ENCODE measurements at places on chromosomes 3 and 15.

GRCh38 chr3:22901684-22902083 lies 301.4 kb upstream of the UBE2E2 start:
- DNase-seq = no peak

DNA sequence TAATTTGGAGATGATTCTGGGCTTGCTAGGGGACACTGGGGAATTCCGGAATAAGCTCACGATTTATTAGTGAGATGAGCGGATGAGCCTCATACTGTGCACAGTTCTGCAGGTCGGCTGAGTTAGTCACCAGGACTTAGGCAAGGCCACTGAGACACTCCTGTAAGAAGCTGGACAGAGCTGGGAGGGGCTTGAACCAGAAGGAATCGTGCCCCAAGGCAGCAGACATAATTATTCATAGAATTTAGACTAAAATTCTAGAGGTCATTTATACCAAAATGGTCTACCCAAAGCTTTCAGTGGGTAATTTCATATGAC lies 121.4 kb downstream of the VGLL4 start:
- no peak for DNase-seq

DNA sequence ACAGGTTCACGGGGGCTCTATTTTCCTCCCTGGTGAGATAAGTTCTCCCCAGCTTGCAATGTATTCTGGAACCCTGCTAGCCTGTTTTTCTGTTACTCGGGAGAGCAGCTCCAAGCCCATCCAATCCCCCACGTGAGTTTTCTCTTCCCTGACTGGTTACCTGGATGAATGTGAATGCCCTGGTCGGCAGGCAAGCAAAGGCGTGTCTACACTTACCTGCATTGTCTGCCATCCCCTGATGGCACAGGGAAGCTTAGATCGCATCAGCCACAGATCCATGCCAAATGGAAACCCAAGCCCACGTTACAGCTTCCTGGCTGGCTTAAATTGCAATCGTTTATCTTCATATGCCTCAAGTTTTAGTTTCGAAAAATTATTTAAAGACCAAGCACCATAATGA lies 149.9 kb downstream of the FOXP1 start:
- DNase-seq = no peak

DNA sequence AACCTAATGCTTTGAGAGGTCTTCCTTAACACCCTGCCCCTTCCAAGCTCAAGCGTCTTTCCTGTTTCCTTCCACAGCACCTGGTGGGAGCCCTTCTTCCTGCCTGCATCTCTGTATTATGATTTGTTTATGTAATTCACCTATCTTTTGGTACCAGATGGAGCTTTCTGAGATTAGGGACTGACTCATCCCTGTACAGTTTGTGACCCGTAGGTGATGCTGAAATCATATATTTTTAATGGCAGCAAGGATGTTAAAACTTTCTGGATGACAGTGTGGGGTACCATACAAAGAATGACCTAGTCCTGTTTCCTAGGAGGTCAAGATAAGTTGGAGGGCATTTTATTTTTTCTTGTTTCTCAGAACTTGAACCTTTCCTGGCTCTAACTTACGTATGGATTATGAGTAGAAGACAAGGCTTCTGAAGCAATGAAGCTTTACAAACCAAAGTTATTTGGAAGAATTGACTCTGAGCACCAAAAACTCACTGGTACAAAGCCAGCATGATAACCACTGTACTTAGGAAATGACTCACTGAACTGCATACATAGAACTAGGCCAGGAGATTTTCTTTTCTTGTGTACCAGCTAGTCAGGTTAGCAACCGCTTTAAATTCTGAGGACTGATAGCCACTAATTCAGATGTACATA lies 46.6 kb downstream of the HHLA2 start:
- no peak for DNase-seq

GRCh38 chr3:43014241-43014640 lies 35.1 kb downstream of the GASK1A start:
- DNase-seq = no peak

- no peak for DNase-seq
Measured at GRCh38 chr3:8822141-8822540, 52.7 kb upstream of the OXTR start.

DNA sequence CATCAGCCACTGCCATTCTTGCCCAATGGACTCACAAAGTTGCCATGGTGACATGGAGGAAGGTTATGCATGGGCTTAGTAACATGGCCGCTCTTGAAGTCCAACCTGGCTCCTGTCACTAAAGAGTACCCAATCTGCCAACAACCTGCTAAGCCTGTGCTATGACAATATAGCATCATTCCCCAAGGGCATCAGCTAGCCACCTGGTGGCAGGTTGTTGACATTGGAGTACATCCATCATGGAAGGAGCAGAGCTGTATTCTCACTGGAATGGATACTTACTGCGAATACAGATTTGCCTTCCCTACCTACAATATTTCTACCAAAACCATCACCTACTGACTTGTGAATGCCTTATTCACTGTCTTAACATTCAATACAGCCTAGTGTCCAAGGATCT lies 138.9 kb upstream of the RORA start:
- peak; percentile 14 for DNase-seq

DNA sequence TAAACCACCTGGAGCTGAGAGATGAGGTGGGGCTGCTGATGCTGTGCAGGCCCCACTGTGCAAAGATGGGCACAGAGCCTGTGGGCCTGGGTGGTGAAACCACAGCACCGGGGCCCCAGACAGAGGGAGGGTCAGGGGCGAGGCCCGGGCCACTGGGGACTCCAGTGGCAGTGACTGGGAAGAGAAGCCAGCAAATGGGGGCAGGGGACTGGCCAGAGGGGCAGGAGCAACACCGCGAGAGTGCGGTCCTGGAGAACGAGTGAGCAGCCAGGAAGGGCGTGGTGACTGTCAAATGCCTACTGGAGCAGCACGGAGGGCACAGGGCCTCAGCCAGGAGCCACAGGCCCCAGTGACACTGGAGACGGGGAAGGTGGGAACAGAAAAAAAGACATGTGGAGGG lies 39.8 kb downstream of the HCN4 start:
- DNase-seq = no peak

- DNase-seq = no peak
Measured at GRCh38 chr3:43363621-43364266, 77.4 kb downstream of the SNRK start.

DNA sequence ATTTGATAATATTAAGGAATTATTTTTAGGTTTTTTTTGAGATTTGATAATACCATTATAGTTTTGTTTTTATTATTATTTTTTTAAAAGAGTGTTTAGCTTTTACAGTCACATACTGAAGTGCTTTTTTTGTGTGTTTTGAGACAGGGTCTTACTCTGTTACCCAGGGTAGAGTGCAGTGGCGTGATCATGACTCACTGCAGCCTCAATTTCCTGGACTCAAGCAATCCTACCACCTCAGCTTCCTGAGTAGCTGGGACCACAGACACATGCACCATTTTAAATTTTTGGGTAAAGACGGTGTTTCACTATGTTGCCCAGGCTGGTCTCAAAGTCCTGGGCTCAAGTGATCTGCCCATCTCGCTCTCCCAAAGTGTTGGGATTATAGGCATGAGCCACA lies 73.0 kb downstream of the SUMF1 start:
- no peak for DNase-seq

GRCh38 chr3:159732172-159733111 lies 256.2 kb upstream of the IL12A start:
- DNase-seq = no peak

DNA sequence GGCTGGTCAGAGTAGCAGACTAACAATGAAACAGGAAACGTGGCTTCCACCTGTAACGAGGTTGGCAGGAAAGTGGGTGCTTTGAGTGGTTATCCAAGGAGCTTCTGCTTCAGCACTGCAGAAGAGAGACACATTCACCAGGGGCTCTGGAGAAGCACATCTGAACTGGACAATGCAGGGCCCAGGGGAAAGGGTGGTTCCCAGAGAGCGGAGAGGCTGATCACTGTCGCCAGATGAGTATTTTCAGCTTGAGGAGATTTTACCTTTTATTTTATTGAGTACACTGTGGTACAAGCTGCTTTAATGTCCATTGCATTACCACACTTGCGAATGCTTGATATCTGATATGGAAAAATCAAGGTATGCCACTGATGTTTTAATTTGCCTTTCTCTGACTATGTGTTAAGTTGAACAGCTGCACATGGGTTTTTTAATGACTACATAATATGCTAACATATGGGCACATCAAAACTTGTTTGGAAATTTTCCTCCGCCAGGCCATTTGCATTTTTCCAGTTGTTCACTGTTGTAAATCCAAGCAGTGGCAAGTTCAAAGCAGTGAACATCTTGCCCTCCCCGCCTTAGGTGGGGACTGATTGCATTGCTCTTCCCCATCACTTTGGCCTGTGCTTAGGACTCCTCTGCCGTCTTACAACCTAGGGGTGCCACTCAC lies 52.1 kb downstream of the LRTM1 start:
- DNase-seq = no peak

DNA sequence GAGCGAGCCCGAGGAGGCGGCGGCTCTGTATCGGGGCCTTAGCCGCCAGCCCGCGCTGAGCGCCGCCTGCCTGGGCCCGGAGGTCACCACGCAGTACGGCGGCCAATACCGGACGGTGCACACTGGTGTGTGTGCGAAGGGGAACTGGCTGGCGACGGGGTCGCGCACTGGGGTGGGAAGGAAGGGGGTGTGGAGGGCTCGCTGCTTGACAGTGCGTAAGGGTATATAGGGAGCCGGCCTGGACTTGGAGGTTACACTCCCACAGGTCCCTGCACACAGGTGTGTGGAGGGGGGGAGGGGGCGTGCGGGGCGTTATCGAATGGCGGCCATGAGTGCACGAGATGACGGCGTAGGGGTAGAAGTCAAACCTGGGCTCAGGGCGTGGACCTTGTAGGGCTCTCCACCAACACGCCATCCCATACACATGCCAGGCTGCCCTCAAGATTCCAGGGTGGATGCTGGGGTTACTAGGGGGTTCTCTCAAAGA lies 389 bp downstream of the APEH start:
- DNase-seq = no peak

GRCh38 chr15:96261575-96262034 lies 68.9 kb upstream of the NR2F2 start:
- DNase-seq = no peak

- DNase-seq = no peak
Measured at GRCh38 chr15:60907233-60907947, 321.7 kb downstream of the RORA start.

DNA sequence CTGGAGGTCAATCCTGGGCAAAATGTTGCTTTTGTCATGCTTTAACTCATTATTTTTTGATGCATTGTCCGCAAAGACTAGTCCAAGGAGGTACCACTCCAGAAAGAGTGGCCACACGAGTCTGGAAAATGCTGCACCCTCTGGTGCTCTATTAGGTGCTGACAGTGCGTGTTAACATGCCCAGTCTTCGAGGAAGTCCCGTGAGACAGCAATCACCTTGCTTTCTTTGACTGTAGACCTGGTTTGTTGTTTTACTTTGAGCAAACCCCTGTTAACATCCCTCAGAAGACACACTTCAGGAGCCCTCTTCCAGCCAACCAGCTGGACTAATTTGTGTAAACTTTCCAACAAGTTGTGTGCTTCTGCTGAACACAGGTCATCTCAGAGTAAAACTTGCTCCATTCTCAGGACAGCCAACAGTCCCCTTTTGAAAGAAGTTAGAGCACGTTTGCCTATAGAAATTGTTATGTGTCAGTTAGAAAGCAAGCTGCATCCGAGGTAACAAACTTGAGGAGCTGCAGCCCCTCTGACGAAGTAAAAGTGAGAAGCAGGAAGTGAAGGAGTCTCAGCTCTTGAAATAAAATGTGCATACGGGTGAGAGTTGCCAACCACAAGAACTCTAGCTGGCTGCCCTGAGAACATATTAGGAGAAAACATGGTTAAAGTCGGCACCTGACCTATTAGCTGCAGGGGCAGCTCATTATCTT lies 205.0 kb downstream of the LPP start:
- DNase-seq = no peak

GRCh38 chr3:126446791-126447190 lies 28.9 kb downstream of the ZXDC start:
- DNase-seq = no peak

- DNase-seq = no peak
Measured at GRCh38 chr3:183466575-183466974, 38.2 kb upstream of the MCF2L2 start.

DNA sequence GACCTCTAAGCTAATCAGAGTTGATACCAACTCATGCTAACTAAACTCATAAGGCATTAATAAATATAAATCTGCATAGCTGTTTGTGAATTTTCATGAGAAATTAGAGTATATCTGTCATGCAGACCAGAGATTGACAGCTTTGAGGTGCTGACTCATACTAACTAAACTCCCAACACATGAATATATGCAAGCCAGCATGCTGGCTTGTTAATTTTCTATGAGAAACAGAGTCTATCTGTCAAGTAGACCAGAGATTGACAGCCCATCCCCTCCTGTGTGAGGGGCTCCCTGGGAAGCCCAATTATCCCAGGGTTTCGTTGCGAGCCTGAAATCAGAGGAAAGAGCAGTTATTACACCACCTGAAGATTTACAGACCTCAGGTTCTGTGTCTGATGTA lies 69.3 kb downstream of the CD47 start:
- no peak for DNase-seq

- DNase-seq = no peak
Measured at GRCh38 chr3:116045314-116045713, 400.0 kb downstream of the LSAMP start.

GRCh38 chr15:56984681-56985481 lies 66.4 kb downstream of the TCF12 start:
- DNase-seq = no peak

DNA sequence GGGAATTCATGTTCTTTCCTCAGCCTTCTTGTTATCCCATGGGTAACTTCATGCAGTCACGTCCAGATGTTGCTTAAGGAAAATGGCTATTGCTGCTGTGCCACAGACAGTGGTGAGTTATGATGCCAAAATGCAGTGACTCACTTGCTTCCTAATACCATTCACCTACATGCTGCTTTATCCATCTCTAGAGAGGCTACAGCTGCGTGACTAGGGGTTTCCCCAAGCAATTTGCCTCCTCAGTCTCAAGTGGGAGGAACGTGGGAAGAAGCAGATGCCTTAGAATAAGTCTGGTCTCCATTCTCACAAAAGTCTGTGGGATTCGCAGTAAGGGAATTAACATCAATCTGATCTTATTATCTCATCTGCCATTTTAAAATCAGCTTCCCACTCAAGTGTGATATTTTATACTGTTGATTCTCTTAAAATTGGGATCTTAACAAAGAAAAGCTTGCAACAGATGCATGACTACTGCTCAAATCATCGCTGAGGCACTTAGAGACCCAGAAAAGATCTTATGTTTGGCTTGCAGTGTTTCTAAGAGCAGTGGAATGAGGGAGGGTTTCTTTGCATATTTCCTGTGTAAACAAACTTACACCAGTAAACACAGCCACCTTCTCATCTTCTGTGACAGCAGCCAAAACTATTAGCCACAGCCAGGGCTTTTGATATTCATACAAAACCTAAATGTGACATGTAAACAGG lies 62.0 kb upstream of the ACP3 start:
- DNase-seq = no peak

DNA sequence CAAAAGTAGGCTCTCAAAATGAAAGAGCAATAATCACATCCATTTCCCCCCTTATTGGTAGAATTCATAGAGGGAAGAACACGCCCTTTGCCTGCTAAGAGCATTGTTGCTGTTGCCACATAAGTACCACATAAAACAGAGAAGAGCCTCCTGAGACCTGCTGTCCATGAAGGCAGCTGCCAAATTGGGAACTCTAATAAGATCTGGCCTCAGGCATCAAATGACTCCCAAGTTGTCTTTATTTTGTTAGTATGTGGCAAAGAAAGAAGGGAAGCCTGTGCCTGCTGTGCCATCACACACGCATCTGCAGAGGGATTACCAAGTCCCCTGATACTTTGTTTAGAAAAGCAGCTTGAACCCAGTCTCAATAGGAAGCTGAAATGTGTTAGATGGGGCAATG lies 23.9 kb downstream of the VGLL3 start:
- no peak for DNase-seq

All from NCI-H774 (cell line).